ENCODE measurements at places on chromosomes 2 and 18.

DNA sequence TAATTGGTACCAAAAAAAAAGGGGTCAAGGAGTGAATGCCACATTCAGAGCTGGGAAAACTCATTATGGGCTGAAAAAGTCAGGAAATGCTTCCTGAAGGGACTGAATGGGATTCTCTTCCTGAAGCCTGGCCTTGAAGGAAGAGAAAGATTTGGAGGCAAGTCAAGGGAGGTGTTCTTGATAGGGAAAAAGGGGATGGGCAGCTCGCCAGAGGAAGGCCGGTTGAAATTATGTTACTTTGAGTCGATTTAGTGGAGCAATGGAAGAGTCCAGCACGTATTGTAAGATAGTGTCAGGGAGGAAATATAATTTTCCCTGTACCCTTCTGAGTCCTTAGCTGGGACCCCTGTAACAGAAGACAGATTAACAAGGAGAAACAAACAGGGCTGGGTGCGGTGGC is 115.3 kb upstream of the STPG4 start:
- DNase-seq = no peak

- DNase-seq = no peak
Measured at GRCh38 chr2:108370080-108370479, 7.7 kb upstream of the SULT1C4 start.

DNA sequence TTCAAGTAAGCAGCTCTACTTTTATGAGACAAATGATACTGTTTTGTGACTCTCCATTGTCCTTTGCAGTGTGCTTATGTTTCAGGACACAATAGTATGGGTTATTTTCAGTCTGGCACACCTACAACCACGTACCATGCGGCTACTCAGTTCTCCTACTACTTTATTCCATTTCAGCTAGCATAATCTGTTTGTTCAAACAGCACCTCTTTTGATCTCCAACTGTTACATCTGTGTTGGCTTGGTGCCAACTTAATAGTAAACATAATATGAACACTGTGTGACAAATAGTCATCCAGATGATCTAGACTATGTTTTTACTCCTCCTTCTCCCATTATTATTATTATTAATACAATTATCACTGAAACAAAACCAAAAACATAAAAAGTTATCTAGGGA is 40.5 kb downstream of the MYO3B start:
- DNase-seq = no peak

DNA sequence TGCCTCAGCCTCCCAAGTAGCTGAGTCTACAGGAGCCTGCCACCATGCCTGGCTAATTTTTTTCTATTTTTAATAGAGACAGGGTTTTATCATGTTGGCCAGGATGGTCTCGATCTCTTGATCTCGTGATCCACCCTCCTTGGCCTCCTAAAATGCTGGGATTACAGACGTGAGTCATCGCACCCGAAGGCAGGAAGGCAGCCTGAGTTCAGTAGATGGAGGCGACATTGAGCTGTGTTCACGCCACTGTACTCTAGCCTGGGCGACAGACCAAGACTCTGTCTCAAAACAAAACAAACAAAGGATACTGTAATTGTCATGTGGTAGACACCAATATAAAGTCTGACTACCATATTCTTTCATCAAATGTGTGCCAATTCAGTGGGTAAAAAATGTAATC is 500.9 kb upstream of the DSEL start:
- no peak for DNase-seq

DNA sequence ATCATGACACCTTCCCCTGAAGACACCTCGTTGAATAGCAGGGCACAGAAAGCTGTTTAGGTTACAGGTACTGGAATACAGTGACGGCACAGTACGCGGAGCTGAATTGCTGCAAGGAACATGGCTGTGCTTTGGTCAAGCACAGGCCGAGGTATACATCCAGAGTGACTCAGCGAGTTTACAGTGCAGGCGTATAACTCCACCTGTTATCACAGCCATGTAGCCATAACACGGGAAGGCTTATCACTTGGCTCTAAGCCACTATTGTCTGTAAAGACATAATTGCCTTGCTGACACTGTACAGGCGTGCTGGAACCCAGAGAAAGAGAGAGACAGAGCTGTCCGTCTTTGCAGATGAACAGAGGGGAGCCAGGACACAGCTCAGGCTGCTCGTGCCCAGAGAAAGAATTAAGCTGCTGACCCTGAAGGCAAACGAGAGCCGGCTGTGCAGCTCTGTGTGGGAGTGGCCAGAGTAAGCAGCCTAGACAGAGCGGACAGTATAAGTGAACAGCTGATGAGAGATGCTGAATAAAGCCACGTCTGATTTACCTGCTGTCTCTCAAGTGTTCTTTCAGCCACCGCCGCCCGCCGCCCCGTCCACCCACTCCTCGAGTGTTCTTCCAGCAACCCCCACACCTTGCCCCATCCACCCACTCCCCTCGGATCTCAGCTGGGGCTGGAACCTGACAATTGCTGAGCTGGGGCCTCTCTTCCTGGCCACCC is 87.3 kb upstream of the PPP1CB start:
- no peak for DNase-seq

- no peak for DNase-seq
Measured at GRCh38 chr2:24009680-24010476, at the start of gene MFSD2B. TSS of gene MFSD2B (plus strand) at chr2:24010085. CDS start at chr2:24010097, 12 bp downstream.

GRCh38 chr2:181779288-181780021 is 99.1 kb upstream of the NEUROD1 start:
- DNase-seq = no peak

DNA sequence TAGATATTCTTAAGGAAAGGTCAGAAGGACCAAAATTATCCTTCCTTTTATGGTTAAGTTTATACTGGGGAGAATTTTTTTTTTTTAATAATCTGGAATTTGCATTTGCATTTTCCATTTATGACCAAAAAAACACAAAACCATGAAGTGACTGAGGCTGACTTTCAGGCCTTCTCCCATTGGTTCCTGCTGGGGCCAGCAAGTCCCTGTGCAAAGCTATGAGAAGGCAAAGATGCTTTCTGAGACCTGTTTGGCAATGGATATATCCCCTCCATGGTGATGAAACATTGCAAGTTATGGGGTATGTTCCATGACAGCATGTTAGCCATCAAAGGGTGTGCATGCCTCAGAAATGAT is 60.8 kb downstream of the KIAA2012 start:
- DNase-seq = no peak

DNA sequence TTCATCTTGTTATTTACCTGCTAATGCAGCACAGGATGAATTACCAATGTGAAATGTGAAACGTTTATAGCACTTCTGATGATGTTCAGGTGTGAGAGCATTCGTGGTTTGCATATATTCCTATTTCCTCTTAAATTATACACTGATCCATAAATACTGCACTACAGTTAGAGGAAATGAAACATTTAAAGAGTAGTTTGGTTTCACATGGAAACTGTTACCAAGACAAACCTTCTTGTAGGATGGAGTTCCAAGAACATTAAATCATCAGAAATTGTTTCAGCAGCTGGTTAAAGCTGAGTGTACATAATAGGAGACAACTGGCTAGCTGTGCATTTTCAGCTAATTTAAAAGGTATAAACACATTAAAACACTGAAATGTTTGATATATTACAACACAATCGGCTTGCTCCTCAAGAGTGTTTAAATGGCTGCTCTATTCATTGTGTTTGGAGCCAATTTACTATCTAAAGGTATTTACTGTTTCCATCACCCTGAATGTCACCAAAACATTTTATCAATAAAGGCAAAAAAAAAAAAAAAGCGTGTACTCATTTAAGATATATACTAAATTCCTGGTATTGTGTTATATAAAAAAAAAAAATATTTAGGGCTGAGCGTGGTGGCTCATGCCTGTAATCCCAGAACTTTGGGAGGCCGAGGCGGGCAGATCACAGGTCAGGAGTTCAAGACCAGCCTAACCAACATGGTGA is 100.6 kb downstream of the DYM start:
- DNase-seq = no peak

GRCh38 chr2:43346602-43347567 is 120.5 kb upstream of the ZFP36L2 start:
- DNase-seq = no peak

DNA sequence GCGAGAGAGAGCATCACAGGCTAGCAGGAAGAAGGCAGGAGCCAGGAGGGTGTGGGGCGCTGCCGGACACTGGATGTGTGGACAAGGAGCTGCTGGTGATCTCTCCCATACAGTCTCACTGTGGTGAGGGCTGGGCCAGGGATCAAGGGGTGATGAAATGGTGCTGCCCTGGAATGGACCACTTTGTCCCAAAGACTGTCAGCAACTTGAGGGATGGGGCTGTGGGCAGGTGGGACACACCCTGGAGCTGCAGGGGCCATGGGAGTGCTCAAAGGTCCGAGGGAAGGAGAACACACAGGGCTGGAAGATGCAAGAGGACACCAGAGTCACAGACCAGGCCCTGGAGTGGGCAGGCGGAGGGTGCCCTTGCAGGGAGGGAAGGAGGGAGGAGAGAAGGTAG is 38.0 kb downstream of the COA5 start:
- DNase-seq = no peak

DNA sequence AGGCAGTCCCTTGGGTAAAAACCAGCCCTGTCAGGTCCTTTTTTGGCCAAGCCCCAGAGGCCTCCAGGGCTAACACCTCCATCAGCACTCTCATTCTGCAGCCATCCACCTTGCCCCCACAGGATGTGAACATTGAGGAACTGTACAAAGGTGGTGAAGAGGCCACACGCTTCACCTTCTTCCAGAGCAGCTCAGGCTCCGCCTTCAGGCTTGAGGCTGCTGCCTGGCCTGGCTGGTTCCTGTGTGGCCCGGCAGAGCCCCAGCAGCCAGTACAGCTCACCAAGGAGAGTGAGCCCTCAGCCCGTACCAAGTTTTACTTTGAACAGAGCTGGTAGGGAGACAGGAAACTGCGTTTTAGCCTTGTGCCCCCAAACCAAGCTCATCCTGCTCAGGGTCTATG is 7.3 kb downstream of the IL1F10 start:
- DNase-seq = no peak

DNA sequence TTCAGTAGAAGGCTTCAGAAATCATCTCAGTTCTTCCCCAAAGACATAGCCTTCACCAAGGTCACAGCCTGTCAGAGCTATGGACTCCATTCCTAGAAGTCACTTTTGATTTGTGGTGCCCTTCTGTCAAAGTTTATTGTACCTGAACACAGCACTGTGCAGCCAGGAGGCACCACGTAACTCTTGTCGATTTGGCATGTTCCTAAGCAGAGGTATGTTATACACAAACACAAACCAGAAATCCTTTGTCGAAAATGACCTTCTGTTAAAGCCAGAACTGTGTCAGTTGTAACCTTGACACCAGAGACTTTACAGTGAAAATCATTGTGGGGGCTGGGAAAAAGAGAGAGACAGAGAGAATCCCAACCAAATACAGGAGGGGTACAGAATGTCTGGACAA is 62.6 kb upstream of the SGPP2 start:
- no peak for DNase-seq

DNA sequence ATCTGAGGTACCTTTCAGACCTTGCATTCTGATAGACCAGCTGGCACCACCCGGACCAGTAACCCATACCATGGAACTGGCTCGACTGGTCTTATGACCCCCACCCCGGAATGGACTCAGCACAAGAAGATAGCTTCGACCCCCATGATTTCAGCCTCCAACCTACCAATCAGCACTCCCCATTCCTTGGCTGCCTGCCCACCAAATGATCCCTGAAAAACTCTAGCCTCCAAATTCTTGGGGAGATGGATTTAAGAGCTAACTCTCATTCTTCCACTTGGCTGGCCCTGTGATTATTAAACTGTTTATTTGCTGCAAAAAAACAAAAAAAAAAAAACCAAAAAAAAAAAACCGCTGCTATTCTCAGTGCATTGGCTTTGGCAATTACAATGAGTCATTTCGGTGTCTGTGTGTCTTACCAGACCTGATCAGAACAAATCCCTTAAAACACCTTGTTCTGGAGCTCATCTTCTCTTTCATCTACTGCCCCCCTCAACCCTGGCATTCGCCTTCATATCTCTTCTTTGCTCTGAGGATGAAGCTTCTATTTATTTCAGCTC is 60.1 kb upstream of the KIF5C start:
- DNase-seq = no peak

DNA sequence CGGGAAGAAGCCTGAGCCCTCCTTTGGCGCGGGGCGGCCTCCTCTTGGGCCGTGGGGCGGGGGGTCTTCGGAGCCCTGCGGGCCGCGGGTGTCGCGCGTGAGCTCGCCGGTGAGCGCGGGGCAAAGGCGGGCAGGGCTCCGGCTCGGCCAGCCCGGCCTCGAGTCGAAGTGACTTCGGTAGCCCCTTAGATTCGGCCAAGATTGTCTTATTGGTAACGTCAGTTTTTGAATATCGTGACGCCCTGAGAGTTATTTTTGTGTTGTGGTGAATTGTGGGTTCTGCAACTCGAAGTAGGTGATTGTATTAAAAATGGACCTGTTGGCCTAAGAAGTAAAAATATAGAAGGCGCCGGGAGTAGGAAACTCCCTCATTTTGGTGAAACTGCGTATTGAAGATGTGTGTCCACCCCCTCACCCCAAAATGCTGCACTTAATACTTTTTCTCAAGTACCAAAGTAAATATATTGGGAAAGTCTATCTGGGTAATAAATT is 669 bp downstream of the MARCHF7 start:
- DNase-seq = no peak

- DNase-seq = no peak
Measured at GRCh38 chr2:110883406-110883805, 151.0 kb downstream of the ACOXL start.

- peak; percentile 23 for DNase-seq
Measured at GRCh38 chr2:9757501-9758264, 85.6 kb upstream of the TAF1B start.

DNA sequence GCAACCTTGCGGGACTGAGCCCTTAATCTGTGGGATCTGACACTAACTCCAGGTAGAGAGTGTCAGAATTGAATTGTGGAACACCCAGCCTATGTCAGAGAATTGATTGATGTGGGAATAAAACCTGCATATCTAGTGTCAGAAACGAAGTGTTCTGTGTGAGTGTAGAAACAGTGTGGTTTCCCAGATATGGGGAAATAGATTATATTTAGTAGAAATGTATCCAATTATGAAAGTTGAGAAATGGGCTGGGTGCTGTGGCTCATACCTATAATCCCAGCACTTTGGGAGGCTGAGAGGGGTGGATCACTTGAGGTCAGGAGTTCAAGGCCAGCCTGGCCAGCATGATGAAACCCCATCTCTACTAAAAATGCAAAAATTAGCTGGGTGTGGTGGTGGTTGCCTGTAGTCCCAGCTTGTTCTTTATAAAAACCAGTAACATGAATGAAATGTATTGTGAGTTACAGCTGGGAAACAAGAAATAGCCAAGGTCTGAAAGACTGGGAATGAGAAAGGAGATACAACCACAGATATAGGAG is 4.3 kb upstream of the TP53I3 start:
- no peak for DNase-seq

- DNase-seq = no peak
Measured at GRCh38 chr2:231348704-231349373, 46.7 kb upstream of the B3GNT7 start.

Measured in DMS 273 treated with DMSO at 0.1 percent for 48 hours (cell line).